ENCODE measurements at places on chromosomes 2 and 18. TPM values are rescaled to one million over a fixed set of nuclear protein-coding genes. Genes with fewer than 3 reads are reported as not detected.

The DCC gene
- under 0.01 TPM for total RNA-seq

The TMEFF2 gene
- total RNA-seq: 0.10 TPM

The RESP18 gene
- total RNA-seq: not detected

The ARHGEF33 gene
- 1.3 TPM for total RNA-seq

The GCG gene
- not detected for total RNA-seq

- no peaks in the 10 kb centered on the region for H3K36me3 ChIP-seq
- H3K27ac ChIP-seq: no peak overlapping the region
- no peak for DNase-seq
- H3K4me1 ChIP-seq: no peaks in the 10 kb centered on the region
- H3K4me3 ChIP-seq: no peak overlapping the region
Measured at GRCh38 chr2:98902209-98903063, 33.6 kb downstream of the CRACDL start.

GRCh38 chr2:3535794-3536681 is 16.7 kb upstream of the ADI1 start:
- H3K4me3 ChIP-seq: peak overlapping the region; percentile 37
- no peaks in the 10 kb centered on the region for H3K27me3 ChIP-seq
- peak overlapping the region; percentile 91 for H3K27ac ChIP-seq
- peak; percentile 76 for DNase-seq
- peaks cover 10% of the 10 kb centered on the region for H3K4me1 ChIP-seq

GRCh38 chr2:209390839-209391238 is 33.0 kb upstream of the MAP2 start:
- H3K36me3 ChIP-seq: no peaks in the 10 kb centered on the region
- H3K27me3 ChIP-seq: no peaks in the 10 kb centered on the region
- H3K4me3 ChIP-seq: no peak overlapping the region
- DNase-seq: no peak
- H3K4me1 ChIP-seq: no peaks in the 10 kb centered on the region

All from ovary (tissue), 10 donors.